ENCODE measurements at places on chromosomes 3 and 15. TPM values are rescaled to one million over a fixed set of nuclear protein-coding genes. Genes with fewer than 3 reads are reported as not detected.

- DNase-seq: no peak
These were observed 40.0 kb downstream of the MAP4 start for GRCh38 chr3:47976135-47976732.

DNA sequence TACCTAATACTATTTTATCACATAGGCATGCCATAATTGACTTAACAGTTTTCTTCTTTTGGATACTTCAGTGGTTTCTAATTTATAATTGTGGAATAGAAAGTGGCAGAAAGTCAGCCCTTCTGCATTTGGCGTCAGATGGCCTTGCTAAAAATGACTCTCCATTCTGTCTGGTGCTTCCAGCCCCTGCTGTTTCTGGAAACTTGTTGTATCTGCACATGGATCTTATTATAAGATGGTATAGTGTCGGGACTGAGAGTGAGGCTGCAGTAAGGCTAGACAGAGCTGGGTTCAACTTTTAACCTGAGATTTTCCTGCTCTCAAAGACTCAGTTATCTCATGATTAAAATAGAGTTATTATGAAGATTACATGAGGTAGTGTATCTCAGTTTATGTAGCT lies 74.8 kb upstream of the WDR72 start:
- DNase-seq: no peak

- DNase-seq: no peak
These were observed 132.6 kb upstream of the LIPC start for GRCh38 chr15:58298879-58299850.

- DNase-seq: no peak
These were observed 9.6 kb downstream of the CLDND1 start for GRCh38 chr3:98513091-98513511.

- DNase-seq: no peak
These were observed 3.9 kb upstream of the CIDEC start for GRCh38 chr3:9883706-9884554.

The PIGBOS1 gene
- 19.2 TPM for polyA plus RNA-seq

The GRIP2 gene
- polyA plus RNA-seq: 2.2 TPM

Measured in renal cortex interstitium (tissue), 15 donors.